RPMI7951 (cell line): ENCODE measurements at places on chromosomes 3 and 15. TPM values are rescaled to one million over a fixed set of nuclear protein-coding genes. Genes with fewer than 3 reads are reported as not detected.
A peak's percentile ranks its signal among the peaks of the same experiment; 100 is the strongest.

GRCh38 chr3:123660900-123661299 is 76.0 kb upstream of the HACD2 start:
- peak; percentile 98 for DNase-seq

DNA sequence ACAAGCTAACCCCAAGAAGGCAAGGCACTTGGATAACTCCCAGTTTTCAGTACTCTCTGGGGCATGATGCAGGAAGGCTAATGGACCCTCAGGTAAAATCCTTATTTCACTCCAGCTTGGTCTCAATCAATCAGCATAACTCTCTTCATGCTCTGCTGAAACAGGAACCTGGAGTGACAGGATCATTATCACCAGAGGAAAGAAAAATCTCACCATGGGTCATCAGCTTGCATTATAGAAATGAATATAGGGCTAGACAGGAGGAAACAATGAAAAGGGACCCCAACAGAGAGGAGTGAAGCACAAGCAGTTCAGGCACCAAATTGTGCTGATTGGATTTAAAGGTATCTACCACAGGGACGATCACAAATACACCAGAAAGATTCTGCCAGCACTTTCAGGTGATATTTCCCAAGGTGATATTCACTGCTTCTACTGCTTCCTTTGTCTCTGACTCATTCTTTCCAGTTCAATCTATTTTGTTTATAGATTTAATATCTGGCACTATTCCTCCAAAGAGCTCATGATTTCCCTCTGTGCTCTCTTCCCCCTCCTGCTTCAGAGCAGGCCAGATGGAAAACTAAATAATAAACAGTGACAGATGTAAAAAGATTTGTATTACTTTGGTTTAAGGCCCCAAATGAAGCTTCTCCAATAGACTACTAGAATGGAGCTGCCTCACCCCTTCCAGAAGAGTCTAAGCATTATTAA is 22.9 kb upstream of the THUMPD3 start:
- DNase-seq = no peak

GHSR gene
- total RNA-seq = not detected in 2 replicates

CCDC33 gene
- total RNA-seq = 1.1 and 2.1 TPM in 2 replicates

- DNase-seq = no peak
Measured at GRCh38 chr3:177595530-177596188, 398.4 kb upstream of the TBL1XR1 start.

- no peak for DNase-seq
Measured at GRCh38 chr3:142945023-142945422, 18.5 kb downstream of the PAQR9 start.

DNA sequence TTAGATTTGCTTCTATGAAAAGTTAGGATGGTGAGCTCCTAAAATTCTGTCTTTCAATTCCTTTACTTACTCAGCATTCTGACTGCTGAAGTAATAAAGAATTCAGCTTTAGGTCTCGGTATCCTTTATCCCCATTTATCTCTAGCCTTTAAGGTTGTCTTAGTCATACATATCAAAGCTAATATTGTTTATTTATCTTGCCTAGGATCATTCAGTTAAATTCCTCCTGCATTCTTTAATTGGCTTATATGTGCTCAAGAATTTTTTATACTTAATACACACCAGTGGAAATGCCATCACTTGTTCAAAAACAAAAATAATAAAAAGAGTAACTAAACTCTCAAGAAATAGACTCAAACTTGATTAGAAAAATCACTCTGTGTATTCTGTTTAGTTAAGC is 507.0 kb downstream of the ZPLD1 start:
- no peak for DNase-seq

- DNase-seq = no peak
Measured at GRCh38 chr3:171155122-171155700, 128.7 kb upstream of the SLC2A2 start.

- DNase-seq = no peak
Measured at GRCh38 chr3:27081992-27082607, 287.1 kb downstream of the NEK10 start.

GRCh38 chr15:27951191-27951890 is 147.8 kb downstream of the OCA2 start:
- DNase-seq = no peak

DNA sequence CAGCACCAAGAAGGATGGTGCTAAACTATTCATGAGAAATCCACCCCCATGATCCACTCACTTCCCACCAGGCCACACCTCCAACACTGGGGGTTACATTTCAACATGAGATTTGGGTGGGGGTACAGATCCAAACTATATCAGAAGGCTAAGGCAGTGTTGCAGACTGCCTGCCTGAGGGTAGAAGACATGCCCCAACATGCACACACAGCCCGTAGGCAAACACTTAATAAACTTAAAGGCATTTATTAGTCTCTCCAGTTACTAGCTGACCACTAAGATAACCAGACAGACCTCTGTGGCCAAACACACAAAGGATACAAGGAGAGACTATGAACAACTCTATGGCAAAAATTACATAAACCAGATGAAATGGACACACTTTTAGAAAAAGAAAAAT is 10.2 kb downstream of the FAM162A start:
- no peak for DNase-seq

CMTM6 gene
- total RNA-seq = 203 and 270 TPM in 2 replicates

- DNase-seq = no peak
Measured at GRCh38 chr3:190995156-190995555, 132.7 kb upstream of the GMNC start.

GRCh38 chr15:78000091-78000926 is 77.2 kb downstream of the TBC1D2B start:
- DNase-seq = no peak

DNA sequence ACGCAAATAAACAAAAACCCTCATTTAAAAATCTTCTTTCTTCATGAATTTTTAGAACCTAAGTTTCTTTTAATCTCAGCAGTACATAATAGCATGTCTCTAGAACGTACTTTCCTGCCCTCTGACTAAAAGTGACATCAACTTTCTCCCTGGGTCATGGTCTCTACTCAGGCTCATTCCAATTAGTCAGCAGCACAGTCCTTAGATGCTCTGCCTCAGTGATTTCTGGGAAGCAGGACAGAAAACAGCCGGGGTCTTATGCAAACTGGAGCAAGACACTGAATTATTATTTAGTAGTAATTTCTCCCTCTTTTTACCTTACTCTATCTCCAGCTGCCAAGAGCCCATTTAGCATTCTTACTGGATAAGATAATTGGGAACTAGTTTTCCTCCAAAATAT is 365.2 kb downstream of the TUSC7 start:
- DNase-seq = no peak

ZPLD1 gene
- total RNA-seq = 0.20 TPM in 1 of 2 replicates, not detected in the other

DNA sequence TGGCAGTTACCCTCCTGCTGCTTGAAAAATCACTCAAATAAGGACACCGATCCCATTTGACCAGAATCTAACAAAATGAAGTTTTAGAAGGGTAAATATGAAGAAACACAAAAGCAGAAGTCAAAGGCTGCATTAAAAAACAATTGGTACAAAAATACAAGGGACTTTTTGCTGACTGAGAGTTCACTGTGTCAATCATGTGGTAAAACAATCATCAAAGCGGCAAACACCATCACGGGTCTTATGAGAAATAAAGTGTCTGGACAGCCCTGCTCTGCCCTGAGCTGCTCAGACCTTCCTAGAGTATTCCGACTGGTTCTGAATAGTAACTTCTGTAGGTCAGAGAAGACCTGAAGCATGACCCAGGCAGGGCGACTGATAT is 137.2 kb upstream of the RAD18 start:
- no peak for DNase-seq

AMT gene
- 1.5 TPM in 1 of 2 replicates, not detected in the other for total RNA-seq

DNA sequence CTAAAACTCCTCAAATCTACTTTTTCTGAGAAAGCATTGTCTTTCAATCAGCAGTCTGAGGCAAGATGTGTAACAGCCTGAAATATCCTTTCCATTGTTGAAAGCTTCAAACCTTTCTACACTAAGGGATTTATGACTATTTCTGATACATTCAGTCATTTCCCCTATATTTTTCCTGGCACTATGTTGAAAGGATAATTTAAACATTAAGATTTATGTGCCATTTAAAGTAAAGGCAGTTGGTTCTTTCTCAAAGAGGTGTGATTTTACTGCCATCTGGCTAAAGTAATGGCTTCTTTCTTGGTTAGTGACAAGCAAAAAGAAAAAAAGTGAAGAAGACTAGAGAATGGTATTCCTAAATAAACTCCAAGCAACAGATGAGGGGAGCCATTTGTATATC is 249.6 kb upstream of the COL8A1 start:
- DNase-seq = no peak

AQP9 gene
- not detected in 2 replicates for total RNA-seq

DNA sequence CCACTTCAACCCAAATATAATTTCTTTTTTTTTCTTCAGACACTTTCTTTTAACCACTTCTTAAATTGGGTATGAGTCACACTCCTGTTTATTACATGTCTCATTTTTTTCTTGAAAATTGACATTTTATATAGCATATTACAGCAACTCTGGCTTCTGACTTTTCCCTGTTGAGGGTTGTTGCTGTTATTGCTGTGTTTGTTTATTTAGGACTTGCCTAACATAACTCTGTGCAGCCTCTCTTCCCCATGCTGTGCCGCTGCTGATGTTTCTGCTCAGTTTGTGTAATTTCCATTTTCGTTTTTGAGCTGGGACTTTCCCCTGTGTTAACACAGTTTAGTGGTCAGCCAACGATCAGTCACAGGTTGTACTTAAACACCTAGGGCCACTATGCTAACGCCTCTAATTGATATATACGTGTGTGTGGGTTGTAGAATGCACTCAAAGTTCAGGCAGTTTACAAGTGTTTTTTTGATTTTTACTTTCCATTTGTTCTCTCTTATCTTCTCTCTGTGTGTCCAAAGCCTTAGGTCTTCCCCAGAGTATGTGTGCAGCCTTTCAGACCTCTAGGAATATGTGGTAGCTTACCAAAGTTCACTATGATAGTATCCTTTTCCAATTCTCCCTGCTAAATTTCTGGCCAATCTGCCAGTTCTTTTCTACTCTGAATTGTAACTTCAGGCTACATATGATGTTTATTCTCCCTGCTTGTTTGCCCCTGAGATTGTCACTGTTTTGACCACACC is 337.2 kb downstream of the ZBTB20 start:
- DNase-seq = peak; percentile 53

NR2F2 gene
- total RNA-seq = 13.2 and 18.7 TPM in 2 replicates

ADAMTS9 gene
- 2.4 and 3.1 TPM in 2 replicates for total RNA-seq

TRPC1 gene
- 19.8 and 29.5 TPM in 2 replicates for total RNA-seq

GRCh38 chr15:35115155-35115725 is 30.1 kb upstream of the NANOGP8 start:
- peak; percentile 3 for DNase-seq

ZNF80 gene
- not detected in 2 replicates for total RNA-seq

- no peak for DNase-seq
Measured at GRCh38 chr3:127337911-127338531, 50.2 kb upstream of the PRR20G start.

GRCh38 chr3:184284696-184285095 is 8.9 kb downstream of the ECE2 start:
- peak; percentile 71 for DNase-seq

DNA sequence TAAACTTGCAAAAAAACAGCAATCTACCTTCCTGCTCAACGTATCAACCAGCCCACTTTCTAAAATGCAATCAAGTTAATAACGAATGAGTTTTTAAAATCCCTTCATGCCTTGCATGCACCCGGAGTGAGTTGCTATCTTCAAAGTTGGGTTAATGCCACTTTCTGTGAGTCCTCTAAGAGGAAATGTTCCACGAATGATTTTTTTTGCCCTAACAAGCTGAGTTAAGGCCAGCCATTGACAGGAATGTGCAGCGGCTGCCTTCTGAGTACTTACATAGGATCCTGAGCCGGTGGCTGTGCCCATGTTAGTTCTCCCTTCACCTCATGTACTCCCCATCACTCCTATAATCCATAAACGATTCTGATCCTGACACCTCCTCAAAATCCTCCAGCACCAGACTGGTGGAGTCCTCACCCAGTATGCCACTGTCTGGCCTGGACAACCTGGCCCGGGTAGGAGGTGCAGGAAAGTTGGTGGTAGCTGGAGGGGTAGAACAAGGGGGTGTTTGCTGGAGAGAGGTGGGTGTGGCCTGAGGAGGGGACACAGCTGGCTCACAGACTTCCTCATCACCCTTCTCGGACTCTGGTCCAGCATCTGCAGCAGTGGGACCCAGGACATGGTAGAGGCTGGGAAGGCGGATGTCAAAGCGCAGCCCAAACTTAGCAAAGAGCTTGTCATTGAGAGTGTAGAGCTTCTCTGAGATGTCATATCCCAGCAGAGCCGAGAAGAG is 12.4 kb downstream of the POPDC2 start:
- DNase-seq = no peak

- DNase-seq = no peak
Measured at GRCh38 chr15:66138096-66138783, 115.3 kb downstream of the MEGF11 start.

DNA sequence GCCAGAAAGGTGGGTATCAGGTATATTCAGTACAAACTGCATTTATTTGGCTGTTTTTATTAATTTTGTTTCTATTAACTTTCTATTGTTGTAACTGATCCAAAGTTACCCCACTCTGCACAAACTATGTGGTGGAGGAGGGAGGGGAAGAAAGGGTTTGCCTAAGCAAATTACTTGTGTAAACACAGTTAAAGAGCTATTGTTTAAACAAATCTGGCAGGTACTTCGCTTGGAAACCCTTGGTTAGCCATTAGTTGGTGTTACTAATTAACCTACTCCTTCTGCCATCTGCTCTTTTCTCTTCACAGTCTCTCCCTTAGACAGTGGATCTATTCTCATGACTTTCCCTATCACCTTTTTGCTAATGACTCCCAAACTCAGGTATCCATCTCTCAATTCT is 328.4 kb upstream of the NECTIN3 start:
- no peak for DNase-seq

- peak; percentile 24 for DNase-seq
Measured at GRCh38 chr15:83837945-83838571, 184.1 kb downstream of the ADAMTSL3 start.

ACTR8 gene
- total RNA-seq = 22.5 and 23.8 TPM in 2 replicates

NANOGP8 gene
- not detected in 2 replicates for total RNA-seq

ALPK3 gene
- 0.10 and 0.12 TPM in 2 replicates for total RNA-seq

- DNase-seq = no peak
Measured at GRCh38 chr15:84904419-84904818, 20.0 kb downstream of the SLC28A1 start.
